CD8-positive, alpha-beta memory T cell (primary cell): ENCODE measurements at places on chromosomes 1 and 21. TPM values are rescaled to one million over a fixed set of nuclear protein-coding genes. Genes with fewer than 3 reads are reported as not detected.

- H3K36me3 ChIP-seq: no peaks in the 10 kb centered on the region
- no peaks in the 10 kb centered on the region for H3K27me3 ChIP-seq
- no peak for DNase-seq
- no peak overlapping the region for H3K4me3 ChIP-seq
These were observed 224.2 kb upstream of the RUNX1 start for GRCh38 chr21:35273333-35273732.

DNA sequence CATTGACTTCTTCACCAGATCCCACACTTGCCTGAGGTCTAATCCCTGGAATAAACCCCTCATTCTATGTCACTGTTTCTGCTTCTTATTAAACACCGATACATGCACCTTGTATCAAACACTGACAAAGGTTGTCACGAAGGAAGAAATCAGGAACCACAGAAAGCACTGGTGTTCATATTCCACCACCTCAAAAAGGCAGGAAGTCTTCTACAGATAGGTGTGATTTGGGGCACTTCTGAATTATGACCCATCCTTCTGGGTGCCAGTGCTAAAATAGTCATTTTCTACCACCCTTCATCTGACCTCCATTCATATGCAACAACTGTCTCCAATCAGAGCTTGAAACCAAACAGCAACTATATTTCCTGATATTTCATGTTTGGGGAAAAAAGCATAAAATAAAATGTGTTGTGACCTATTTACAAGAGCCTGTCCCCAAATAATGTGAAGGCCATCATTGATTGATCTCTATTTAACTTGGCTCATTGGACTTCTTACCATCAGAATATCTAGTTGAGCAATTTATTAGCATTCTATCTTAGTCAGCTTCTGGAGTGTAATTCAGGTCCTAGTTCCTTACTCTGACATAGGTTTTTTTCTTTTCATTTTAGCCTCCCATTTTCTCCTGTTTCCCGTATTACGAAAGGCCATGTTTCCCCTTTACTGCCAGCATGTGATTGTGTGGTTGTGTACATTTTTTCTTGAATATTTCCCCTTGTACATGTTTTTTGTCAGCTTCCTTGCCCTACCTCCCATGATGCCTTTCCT lies 43.1 kb downstream of the DUSP10 start:
- H3K4me3 ChIP-seq: no peak overlapping the region
- H3K27ac ChIP-seq: no peak overlapping the region
- no peaks in the 10 kb centered on the region for H3K27me3 ChIP-seq

- H3K36me3 ChIP-seq: no peaks in the 10 kb centered on the region
- H3K4me1 ChIP-seq: no peaks in the 10 kb centered on the region
- no peak overlapping the region for H3K4me3 ChIP-seq
- H3K27me3 ChIP-seq: no peaks in the 10 kb centered on the region
- H3K27ac ChIP-seq: no peak overlapping the region
- no peak for DNase-seq
These were observed 149.9 kb upstream of the CAMK1G start for GRCh38 chr1:209433649-209434031.

GRCh38 chr1:33867684-33868083 lies 3.8 kb downstream of the HMGB4 start:
- no peak overlapping the region for H3K27ac ChIP-seq
- no peaks in the 10 kb centered on the region for H3K27me3 ChIP-seq
- no peak for DNase-seq
- no peak overlapping the region for H3K4me3 ChIP-seq
- no peaks in the 10 kb centered on the region for H3K4me1 ChIP-seq

DNA sequence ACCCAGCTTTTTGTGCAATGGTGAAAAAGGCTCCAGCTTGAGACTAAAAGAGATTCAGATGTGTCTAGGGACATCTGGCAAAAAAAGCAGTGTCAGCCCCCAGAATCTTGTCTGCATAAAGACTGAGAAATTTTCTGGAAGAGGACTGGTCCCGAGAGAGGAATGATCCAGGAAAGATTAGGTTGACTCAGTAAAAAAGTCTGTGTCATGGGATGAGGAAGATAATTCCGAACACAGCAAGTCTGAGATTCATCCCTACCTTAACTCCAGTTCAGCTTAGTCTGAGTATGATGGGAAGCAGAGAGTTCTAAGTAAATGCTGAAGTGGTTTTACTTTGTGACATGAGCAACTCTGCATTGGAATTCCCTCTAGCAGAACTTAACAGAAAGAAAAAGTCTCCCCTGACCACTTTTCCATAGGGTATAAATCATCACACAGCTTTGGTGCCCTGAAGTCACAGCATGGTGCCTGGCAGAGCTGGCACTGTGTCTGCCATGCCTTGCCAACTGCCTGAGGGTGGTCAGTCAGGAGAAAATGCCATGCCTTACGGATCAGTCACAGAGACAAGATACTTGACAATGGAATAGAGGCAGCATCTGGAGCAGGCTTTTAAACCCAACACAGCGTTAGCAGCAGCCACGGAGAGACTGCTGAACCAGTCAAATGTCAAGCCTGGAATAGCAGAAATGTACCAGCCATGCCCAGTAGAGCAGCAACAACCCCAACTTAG lies 153.4 kb downstream of the ZC3H11B start:
- DNase-seq: no peak
- no peak overlapping the region for H3K4me3 ChIP-seq
- H3K27me3 ChIP-seq: no peaks in the 10 kb centered on the region
- no peaks in the 10 kb centered on the region for H3K36me3 ChIP-seq
- no peak overlapping the region for H3K27ac ChIP-seq

DNA sequence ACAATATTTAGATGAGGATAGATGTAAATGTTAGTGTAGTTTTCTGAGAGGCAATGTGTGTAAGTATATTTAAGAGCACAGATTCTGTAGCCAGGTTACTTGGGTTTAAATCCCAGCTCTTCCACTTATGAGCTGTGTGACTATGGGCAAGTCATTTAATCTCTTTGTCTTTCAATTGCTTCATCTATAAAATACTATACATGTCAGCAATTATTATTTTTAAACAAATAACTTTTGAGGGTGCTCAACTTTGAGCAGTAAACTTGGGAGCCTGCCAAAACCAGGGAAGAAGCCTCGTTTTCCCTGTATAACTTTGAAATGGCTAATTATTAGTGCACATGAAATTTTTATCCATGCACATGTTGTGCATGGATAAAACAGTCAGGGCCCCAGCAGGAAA lies 222.8 kb downstream of the FOXD2 start:
- H3K36me3 ChIP-seq: no peaks in the 10 kb centered on the region
- H3K27me3 ChIP-seq: no peaks in the 10 kb centered on the region
- no peaks in the 10 kb centered on the region for H3K4me1 ChIP-seq
- no peak overlapping the region for H3K4me3 ChIP-seq
- no peak overlapping the region for H3K27ac ChIP-seq
- DNase-seq: no peak

DNA sequence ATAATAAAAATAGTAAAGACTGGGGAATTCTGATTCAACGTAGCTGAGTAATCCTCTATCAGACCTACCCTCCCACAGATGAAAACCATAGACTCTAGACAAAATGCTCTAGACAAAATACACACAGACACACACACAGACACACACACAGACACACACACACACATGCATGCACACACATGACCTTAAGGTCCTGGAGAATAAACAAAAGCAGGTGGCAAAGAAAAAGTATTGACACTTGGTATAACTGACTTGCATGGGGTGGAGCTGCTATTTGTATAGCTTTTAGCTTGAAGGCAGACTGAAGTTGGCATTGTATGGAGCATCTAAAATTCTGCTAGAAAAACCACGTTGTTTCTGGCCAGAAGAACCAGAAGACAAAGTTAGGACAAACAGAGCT lies 29.3 kb downstream of the C1orf141 start:
- DNase-seq: no peak
- H3K27ac ChIP-seq: no peak overlapping the region
- H3K27me3 ChIP-seq: no peaks in the 10 kb centered on the region
- no peaks in the 10 kb centered on the region for H3K36me3 ChIP-seq

- no peak overlapping the region for H3K4me3 ChIP-seq
- DNase-seq: no peak
- H3K36me3 ChIP-seq: no peaks in the 10 kb centered on the region
These were observed 16.7 kb downstream of the COL8A2 start for GRCh38 chr1:36108314-36108713.

GRCh38 chr1:157363660-157364140 lies 188.6 kb downstream of the FCRL5 start:
- no peaks in the 10 kb centered on the region for H3K36me3 ChIP-seq
- no peak overlapping the region for H3K27ac ChIP-seq
- DNase-seq: no peak
- H3K4me3 ChIP-seq: no peak overlapping the region
- no peaks in the 10 kb centered on the region for H3K27me3 ChIP-seq
- H3K4me1 ChIP-seq: no peaks in the 10 kb centered on the region

DNA sequence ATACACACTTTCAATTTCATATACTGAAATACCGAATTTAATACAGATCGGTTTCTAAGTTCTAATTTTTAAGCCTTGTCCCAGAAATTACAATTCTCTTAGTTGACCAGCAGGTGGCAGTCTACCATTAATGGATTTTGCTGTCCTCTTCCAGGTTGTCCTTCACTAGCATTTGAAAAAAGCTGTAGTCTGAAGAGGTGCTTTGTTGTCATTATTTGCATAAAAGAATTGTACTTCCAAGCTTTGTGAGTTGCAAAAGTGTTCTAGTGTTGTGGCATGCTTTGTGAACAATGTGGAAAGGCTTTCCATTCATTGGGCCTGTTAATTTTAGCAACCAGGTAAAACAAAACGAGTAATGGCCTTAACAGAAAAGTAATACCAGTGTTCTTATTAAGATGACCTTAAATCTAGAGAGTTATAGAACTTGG lies 193.6 kb downstream of the RPS6KC1 start:
- H3K27me3 ChIP-seq: no peaks in the 10 kb centered on the region
- no peak overlapping the region for H3K27ac ChIP-seq
- no peaks in the 10 kb centered on the region for H3K36me3 ChIP-seq
- no peak overlapping the region for H3K4me3 ChIP-seq

Gene MAP1LC3C
- not detected for total RNA-seq
